ENCODE measurements at places on chromosomes 7 and 10. TPM values are rescaled to one million over a fixed set of nuclear protein-coding genes. Genes with fewer than 3 reads are reported as not detected.

INTS15 gene
- 22.9 TPM for total RNA-seq

HIBADH gene
- total RNA-seq = 80.1 TPM

STEAP4 gene
- total RNA-seq = 49.3 TPM

SNX13 gene
- total RNA-seq = 62.6 TPM

BMPER gene
- 1.6 TPM for total RNA-seq

SERPINE1 gene
- total RNA-seq = 24.3 TPM

CHAT gene
- not detected for total RNA-seq

TUBB8 gene
- 0.59 TPM for total RNA-seq

DNA sequence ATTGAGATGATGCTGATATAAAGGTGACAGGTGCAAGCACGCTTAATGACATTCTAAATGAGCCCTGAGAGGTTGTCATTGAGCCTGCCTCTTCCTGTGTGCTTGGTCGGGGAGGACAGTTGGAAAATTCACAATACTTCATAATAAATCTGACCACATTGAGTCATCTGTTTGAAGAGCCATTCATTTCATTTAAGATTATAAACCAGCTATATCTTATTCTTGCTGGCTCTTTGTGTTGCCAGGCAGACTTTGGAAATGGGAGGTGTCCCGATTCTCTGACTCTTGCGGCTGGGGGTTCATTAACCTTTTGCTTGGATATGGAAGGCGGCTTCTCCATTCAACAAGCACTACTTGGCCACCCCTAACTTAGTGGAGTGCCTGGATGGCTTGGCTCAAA is 198.2 kb downstream of the FANK1 start:
- DNase-seq = no peak

DNA sequence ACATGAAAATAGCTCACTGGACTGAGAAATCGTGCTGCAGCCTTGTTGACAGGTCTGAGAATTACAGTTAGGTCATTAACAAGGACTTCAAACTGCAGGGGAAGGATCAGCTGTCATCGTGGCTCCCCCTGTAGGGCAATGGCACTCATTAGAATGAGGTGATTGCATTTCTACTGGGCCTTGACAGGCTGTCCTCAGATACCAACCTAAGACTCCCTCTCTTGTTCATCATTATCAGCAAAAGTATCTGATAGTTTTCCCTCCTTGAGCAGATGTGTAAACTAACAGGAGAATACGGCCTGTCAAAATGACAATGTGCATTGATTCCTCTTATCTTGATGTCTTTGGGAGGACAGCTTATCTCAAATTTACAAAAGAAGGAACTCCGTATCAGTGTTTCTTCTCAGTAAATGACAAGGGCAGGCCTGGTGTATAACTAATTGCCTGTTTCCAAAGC is 648.5 kb upstream of the LRRN3 start:
- no peak for DNase-seq

GRCh38 chr7:35805876-35806275 is 5.0 kb downstream of the SEPTIN7 start:
- no peak for DNase-seq

GRCh38 chr7:40680657-40681056 is 545.9 kb downstream of the SUGCT start:
- DNase-seq = no peak

DNA sequence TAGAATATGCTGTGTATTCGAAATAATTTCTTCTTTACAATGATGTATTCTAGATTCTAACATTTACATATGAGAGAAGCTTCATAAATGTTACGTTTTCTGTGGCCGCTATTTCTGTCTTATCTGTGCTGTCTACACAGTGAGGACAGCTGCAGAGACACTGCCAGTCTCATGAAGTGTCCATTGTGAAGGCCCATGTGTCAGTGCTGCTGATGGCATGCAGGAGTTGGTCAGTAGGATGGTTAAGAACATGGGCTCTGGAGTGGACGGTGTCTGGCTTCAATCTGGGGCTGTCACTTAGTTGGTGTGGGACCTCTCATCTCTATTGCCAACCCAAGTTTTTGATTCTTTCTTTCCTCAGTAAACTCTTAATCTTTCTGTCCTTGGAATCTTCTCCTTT is 137.3 kb downstream of the SDK1 start:
- no peak for DNase-seq

DNA sequence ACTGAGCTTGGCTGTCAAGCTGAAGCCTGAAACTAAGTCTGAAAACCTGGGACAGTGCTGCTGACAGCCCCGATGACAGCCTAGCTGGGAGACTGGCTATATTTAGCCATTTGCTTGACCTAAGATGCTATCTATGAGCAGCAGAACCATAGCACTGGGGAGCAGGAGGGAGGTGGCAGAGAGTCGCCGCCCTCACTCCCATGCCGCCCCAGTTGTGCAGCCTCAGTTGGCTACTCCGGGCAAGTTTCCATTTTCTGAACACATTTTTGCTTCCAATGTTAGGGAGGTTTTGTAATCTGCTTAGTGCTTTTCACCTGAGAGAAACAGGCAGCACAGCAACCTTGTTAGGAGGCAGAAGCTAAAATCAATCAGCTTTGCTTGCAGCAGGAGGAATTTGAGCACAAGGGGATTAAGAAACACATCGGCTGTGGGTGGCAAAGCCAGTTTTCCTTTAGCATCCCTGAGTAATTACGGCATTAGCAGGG is 20.4 kb upstream of the C10orf71 start:
- DNase-seq = no peak

GRCh38 chr7:3464900-3465622 is 164.0 kb downstream of the SDK1 start:
- DNase-seq = no peak

GRCh38 chr10:5447611-5448071 is 35.3 kb downstream of the NET1 start:
- DNase-seq = no peak

DNA sequence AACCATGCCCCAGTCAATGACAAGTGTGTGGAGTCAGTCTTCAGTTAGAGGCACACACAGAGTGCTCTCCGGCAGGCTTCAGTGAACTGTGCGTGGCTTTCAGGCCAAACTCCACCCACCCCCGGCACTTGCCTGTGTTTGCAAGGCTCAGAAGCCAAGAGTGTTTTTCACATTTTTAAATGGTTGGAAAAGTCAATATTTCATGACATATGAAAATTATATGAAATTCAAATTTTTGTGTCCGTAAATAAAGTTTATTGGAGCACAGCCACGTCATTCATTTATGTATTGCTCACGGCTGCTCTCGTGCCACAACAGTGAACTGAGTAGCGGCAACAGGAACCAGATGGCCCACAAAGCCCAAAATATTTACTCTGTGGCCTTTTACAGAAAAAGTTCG is 104.7 kb downstream of the SFMBT2 start:
- no peak for DNase-seq

GRCh38 chr7:105402221-105403095 is 13.7 kb upstream of the SRPK2 start:
- no peak for DNase-seq

Measured in breast epithelium (tissue), 4 donors.